ENCODE measurements at places on chromosomes 11 and 22. TPM values are rescaled to one million over a fixed set of nuclear protein-coding genes. Genes with fewer than 3 reads are reported as not detected.
A peak's percentile ranks its signal among the peaks of the same experiment; 100 is the strongest.

SNX32 gene
- total RNA-seq = not detected

KLHL22 gene
- 27.1 TPM for total RNA-seq

STK33 gene
- 2.3 TPM for total RNA-seq

MIEF1 gene
- 9.7 TPM for total RNA-seq

PARVA gene
- total RNA-seq = 65.8 TPM

MUC5AC gene
- not detected for total RNA-seq

CAPRIN1 gene
- total RNA-seq = 266 TPM

DDTL gene
- 0.36 TPM for total RNA-seq

OR51G2 gene
- total RNA-seq = not detected

OVOL1 gene
- not detected for total RNA-seq

GAL3ST1 gene
- not detected for total RNA-seq

PAMR1 gene
- total RNA-seq = 65.5 TPM

CRYBB3 gene
- total RNA-seq = not detected

BBOX1 gene
- total RNA-seq = not detected

NXPE4 gene
- not detected for total RNA-seq

FAM180B gene
- not detected for total RNA-seq

SMTNL1 gene
- not detected for total RNA-seq

ELFN2 gene
- total RNA-seq = 0.83 TPM

- DNase-seq = no peak
Observed at GRCh38 chr22:19719488-19720021, 3.8 kb upstream of the GP1BB start.

- DNase-seq = peak; percentile 21
Observed at GRCh38 chr22:27962268-27963044, 43.4 kb upstream of the PITPNB start.

DNA sequence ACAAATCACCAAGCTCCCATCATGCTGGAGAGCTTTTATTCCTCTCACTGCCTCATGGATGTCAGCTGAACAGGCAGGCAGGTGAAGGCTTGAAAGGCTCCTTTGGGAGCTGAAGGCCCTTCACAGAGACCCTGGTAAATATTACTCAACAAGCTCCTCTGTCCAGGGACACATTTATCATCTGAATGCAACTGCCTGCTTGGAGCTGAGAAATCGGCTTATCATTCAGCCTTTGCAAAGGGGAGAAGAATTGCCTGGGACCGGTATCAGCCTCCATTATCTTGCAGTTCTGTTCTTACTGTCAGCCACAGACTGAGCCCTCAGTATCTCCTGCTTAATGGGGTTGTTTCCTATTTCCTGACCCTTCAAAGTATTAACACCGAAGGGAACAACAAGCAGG is 113.8 kb upstream of the PITPNB start:
- DNase-seq = no peak

- DNase-seq = no peak
Observed at GRCh38 chr22:42300259-42301076, 30.0 kb upstream of the TCF20 start.

GRCh38 chr11:112643416-112643815 is 317.8 kb upstream of the NCAM1 start:
- no peak for DNase-seq

GRCh38 chr22:17373855-17374254 is 4.6 kb downstream of the CECR2 start:
- DNase-seq = no peak

DNA sequence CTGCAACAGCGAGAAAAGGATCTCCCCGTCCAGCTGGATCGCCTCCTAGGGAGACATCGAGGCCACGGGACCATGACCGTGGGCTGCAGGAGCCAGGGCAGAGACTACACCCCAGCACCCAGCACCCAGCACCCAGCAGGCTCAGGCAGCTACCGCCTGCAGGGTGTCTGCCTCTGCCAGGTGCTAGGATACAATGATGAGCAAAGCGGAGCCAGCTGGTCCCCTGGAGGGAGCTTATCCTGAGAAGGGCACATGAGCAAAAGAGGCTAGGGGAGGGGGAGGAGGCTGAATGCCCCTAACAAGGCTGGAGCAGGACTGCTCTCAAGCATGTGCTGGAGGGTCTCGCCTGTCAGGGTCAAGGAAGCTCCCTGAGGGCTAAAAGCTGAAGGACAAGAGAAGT is 4.8 kb upstream of the CASTOR1 start:
- DNase-seq = no peak

- DNase-seq = no peak
Observed at GRCh38 chr11:111697933-111698371, 68.2 kb downstream of the PPP2R1B start.

GRCh38 chr22:44595841-44596341 is 97.9 kb upstream of the RTL6 start:
- DNase-seq = peak; percentile 42

DNA sequence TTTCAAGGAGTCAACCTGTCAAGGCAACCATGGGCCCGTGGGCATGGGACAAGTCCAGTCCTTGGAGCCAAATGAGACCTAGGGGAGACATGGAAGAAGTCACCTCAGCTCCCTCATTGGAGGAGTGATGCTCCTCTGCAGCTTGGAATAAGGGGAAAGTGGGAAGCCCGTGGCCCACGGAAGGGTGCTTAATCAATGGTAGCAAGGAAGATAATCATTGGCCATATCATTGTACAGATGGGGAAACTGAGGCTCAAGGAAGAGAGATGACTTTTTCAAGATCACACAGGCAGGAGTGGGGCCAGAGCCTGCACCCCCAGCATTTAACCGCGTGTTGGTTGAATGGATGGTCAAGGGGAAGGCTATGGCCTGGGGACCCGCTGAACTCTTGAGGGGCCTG is 133.0 kb downstream of the OSBP2 start:
- DNase-seq = no peak

DNA sequence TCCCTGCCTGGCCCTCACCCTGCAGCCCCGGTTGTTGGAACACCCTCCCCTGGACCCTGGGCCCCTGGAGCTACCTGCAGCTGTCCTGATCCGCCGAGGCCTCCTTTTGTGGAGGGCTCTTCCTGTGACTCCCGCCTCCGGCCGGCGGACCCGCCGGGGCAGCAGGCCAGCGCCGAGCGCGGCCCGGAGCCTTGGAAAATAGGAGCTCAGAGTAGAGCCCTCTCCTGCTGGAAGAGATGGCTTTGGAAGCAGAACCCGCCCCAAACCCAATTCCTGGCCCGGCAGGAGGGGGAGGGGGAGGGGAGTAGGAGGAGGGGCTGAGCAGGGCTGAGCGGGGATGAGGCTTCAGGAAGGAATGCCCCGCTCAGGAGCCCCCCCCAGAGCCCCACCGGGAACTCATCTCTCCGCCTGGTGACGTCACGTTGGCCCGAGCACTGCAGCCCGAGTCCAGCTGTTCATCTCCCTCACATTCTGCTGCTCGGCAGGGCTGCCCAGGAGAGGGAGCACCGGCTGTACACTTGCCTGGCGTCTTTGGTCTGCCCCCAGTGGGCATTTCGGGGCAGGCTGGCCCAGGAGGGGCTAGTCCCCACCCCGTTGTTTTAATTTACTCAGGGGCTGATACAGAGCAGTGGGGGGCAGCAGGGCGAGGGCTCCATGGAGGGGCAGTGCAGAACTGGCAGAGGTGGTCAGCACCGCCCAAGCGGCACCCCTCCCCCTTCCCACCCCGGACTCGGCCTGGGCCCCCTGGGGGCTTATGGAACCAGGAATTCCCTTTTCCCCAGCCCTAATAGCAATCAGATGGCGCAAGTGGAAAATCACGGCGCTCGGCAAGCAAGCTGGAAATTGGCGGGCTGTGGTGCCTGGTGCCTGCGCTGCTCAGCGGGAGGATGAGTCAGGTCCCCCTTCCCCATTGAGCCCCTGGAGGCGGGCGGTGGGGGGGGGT is at the start of gene MRGPRF:
TSS of gene MRGPRF (minus strand) at position 238 of the 943 bp plus-strand sequence. CDS start 3,345 bp downstream, outside the sequence.
- DNase-seq = peak; percentile 91

DNA sequence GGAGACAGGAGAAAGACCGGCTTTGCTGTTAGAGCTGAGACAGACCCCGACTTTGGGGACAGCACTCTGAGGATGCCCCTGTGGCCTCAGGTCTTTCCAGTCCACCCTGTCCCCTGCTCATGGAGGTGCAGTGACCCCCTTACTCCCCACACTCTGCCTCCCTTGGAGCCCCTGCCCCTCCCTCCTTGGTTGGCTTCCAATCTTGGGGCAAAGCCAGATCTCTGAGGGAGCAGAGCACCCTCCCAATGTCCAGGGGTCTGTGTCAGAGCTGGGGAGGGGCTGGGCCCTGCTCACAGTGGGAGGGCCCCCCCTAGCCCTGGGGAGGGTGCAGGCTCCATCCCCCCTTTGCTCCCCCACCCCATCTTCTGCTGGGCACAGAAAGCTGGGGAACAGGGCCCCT is 50.0 kb downstream of the IGLL1 start:
- DNase-seq = no peak

- DNase-seq = peak; percentile 80
Observed at GRCh38 chr11:94895451-94895850, 77.9 kb downstream of the CWC15 start.

GRCh38 chr11:134207538-134208239 is 16.1 kb downstream of the NCAPD3 start:
- no peak for DNase-seq

- DNase-seq = no peak
Observed at GRCh38 chr11:134955281-134955680, 543.2 kb upstream of the B3GAT1 start.

GRCh38 chr11:35723913-35724312 is 61.3 kb downstream of the TRIM44 start:
- peak; percentile 27 for DNase-seq

DNA sequence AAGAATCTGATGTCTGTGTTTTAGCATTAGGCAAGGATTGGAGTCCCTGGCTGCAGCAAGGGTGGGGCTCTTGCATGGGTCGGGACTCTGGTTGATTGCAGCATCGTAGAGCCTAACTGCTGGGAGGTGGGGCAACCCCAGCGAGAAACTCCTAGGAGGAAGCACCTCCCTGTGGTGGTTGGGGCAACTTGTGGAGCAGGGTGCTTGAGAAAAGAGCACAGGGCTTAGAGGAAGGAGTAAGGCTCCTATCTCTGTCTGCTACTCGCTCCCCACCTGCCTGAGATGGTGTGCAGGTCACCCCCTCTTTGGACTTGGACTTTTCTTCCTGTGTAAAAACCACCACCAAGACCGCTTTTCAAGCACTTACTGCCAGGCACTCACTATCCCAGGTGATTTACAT is 15.6 kb downstream of the SREBF2 start:
- DNase-seq = no peak

GRCh38 chr11:86143087-86144030 is 74.5 kb upstream of the PICALM start:
- DNase-seq = no peak

DNA sequence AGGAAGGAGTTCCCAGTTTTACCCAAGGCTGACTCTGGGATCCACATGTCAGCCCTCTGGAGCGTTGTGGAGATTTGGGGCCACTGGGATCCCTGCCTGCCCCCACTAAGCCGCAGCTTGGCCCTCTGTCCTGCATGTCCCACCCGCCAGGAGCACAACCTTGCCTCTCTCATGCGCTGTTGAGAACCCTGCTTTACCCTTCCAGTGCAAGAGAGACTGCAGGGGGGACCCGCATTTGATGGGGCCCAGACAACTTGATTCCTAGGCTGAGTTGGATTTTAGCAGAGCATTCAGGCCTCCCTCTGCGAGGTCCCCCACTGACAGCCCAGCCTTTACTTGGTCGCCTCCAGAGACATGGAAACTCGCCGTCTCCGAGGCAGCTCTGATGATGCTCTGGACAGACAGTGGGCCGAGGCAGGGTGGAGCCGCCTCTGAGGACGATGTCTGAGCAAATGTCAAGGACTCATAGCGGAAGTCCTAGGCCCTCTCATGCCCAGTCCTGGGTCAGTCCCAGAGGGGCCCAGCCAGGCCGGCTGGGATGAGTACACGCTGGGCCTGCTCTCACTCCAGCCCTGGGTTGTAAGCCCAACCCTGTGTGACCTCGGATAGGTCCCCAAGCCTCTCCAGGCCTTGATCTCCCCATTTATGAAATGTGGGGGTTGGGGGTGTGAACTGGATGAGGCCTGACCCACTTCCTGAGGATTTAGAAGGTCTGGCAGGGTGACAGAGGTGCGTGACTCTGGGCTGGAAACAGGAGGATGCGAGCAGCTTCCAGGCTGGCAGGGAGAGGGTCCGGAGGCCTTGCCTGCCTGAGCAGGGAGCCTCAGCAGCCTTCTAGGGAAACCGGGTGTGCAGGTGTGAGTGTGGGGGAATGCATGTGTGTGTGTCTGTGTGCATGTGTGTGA is 630 bp downstream of the CD5 start:
- DNase-seq = no peak

GRCh38 chr11:15346907-15347306 is 232.2 kb downstream of the INSC start:
- DNase-seq = no peak

GRCh38 chr22:28435982-28436381 is 243.7 kb downstream of the TTC28 start:
- DNase-seq = no peak

GRCh38 chr11:96307776-96308140 is 35.2 kb downstream of the MAML2 start:
- DNase-seq = peak; percentile 95

- DNase-seq = no peak
Observed at GRCh38 chr11:120756931-120757330, 245.4 kb downstream of the GRIK4 start.

DNA sequence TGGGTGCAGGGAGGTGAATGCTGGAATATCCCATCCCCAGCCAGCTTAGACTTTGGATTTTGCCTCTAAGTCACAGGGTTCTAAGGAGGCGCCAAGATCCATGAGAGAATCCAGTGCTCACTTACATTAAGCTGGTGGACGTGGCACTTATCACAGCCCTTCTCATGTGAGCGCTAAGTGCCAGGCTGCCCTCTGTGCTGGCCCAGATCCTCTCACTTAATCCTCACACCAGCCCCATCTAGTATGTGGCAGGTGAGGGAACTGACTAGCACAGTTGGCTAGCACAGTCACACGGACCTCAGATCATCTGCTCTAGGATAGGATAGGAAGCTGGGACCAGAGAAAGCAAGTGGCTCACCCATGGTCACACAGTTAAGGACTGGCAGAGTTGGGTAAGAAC is 3.6 kb downstream of the HMOX1 start:
- no peak for DNase-seq

- DNase-seq = no peak
Observed at GRCh38 chr11:79382301-79383050, 58.4 kb downstream of the TENM4 start.

DNA sequence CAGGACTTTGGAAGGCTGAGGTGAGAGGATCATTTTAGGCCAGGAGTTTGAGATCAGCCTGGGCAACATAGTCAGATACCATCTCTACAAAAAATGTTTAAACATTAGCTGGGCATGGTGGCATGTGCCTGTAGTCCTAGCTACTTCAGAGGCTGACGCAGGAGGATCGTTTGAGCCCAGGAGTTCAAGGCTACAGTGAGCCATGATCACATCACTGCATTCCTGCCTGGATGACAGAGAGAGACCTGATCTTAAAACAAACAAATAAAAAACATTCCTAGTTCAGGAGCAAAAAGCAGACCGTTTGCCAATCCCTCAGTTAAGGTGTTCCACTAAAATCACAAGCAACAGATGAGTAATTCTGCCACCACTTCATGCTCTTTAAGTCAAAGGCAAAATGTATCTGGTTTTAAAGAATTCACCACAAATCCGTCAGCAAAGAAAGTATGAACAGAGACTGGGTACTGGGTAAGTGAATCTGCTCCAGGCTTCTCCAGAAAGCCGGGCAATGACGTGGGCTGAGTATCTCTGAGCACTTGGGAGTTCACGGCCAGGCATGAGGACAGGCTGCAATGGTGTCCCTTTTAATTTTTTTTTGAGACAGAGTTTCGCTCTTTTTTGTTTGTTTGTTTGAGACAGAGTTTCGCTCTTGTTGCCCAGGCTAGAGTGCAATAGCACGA is 19.5 kb downstream of the CLTCL1 start:
- DNase-seq = peak; percentile 74

Data from IMR-90 (cell line).